Dermis lymphatic vessel endothelial cell (primary cell): ENCODE measurements at places on chromosomes 1 and 21. TPM values are rescaled to one million over a fixed set of nuclear protein-coding genes. Genes with fewer than 3 reads are reported as not detected.

TRAF3IP3 gene
- not detected in 2 replicates for total RNA-seq

MAP3K21 gene
- total RNA-seq = 0.43 and 0.54 TPM in 2 replicates

CENPS gene
- 5.9 TPM in 2 replicates for total RNA-seq

C1orf141 gene
- not detected in 2 replicates for total RNA-seq

NRAS gene
- 81.3 and 83.0 TPM in 2 replicates for total RNA-seq

CFHR3 gene
- not detected in 2 replicates for total RNA-seq

AGT gene
- total RNA-seq = under 0.01 TPM in 1 of 2 replicates, not detected in the other

USH2A gene
- total RNA-seq = not detected in 2 replicates

CSF3R gene
- not detected in 2 replicates for total RNA-seq

SLC1A7 gene
- not detected in 2 replicates for total RNA-seq

COL24A1 gene
- total RNA-seq = not detected in 2 replicates

OPRD1 gene
- under 0.01 TPM in 1 of 2 replicates, not detected in the other for total RNA-seq
